ENCODE measurements at places on chromosomes 12 and 14.

GRCh38 chr14:23398348-23398747 lies 9.7 kb downstream of the MYH6 start:
- no peak for DNase-seq

GRCh38 chr12:82047446-82047845 lies 288.3 kb upstream of the PPFIA2 start:
- DNase-seq, result no peak

GRCh38 chr12:110370732-110371231 lies 32.7 kb downstream of the ANAPC7 start:
- DNase-seq, result no peak

- DNase-seq, result no peak
Measured at GRCh38 chr14:56195223-56195622, 77.0 kb downstream of the PELI2 start.

DNA sequence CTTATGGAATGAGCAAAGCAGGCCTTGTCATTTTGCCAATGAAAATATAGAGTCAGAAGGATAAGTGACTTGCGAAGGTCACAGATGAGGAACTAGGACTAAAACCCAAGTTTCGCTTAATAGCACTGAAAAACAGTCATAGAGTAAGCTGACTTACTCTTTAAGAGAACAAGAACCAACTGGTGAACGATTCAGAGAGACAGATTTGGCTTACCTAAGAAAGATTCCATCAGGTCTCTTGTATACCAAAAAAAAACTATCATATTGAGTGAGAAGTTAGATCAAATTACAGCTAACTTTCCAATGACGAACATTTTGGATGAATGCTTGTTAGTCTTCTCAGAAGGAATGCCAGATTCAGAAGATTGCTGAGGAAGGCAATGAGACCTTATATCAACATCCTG lies 74.2 kb downstream of the ZFC3H1 start:
- DNase-seq, result no peak

DNA sequence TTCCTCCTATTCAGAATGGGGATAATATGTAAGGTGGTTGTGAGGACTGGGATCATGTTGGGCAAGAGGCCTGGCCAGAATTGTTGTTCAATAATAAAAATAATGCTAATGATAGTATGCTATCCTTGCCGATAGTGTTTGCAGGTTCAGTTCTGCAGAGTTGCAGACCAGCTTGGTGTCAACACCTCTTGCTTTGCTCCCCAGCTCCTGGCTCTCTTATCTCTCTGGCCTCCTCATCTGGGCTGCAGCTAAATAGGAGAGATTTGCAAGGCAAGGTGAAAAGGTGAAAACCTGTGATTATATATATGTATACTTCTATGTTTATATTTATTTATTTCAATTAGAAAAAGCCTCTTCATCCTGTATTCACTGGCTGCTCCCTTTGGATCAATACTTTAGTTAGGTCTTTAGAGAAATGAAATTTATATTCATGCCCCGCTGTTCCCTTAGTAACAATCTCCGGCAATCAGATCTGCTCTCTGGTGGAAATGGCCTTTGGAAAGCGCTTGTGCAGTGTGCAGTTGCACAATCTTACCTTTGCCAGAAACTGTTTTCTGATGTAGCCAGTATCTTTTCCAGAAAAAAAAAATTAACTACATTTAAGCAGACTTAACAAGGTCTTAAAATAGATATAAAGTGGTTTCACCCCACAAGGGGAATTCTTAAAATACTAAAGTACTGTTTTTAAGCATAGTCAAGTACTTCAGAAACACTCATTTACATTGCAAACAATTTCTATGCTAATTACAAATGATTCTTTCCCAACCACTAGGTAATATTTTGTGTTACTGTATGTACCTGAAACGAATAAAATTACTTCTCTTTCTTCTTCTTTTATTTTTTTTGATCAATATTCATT lies 19.1 kb upstream of the ACVR1B start:
- DNase-seq, result no peak

GRCh38 chr12:50786498-50787231 lies 22.8 kb downstream of the ATF1 start:
- DNase-seq, result no peak

All from right lung (tissue), 10 donors.